ENCODE measurements at places on chromosomes 1 and 21.

DNA sequence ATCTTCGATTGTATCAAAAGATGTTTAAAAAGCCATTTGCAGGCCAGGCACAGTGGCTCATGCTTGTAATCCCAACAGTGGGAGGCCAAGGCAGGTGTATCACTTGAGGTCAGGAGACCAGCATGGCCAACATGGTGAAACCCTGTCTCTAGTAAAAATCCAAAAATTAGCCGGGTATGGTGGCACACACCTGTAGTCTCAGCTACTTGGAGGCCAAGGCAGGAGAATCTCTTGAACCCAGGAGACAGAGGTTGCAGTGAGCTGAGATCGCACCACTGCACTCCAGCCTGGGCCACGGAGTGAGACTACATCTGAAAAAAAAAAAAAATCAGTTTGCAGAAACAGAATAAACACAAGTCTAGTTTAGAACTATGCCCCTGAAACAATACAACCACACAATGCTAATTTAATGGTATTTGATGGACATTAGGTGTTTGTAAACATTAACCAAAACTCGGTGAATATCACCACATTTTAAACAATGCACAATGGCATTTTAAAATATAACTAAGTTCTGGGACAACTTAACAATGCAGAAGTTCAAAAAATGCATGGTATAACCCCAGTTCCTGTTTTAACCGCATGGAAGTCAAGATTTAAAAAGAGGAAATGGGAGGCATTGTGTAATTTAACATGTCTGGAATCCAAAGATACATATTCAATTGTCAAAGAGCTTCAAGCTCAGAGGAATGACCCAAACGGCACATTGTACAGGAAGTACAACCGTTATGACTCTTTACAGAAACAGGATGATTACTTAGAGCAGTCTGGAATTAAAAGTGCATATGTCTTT, 7.1 kb upstream of the PTTG1IP start:
- no peak overlapping the region for H3K4me3 ChIP-seq
- peaks cover 13% of the 10 kb centered on the region for H3K4me1 ChIP-seq
- peak overlapping the region; percentile 66 for H3K27ac ChIP-seq
- peaks cover 8% of the 10 kb centered on the region for H3K27me3 ChIP-seq

- no peaks in the 10 kb centered on the region for H3K4me1 ChIP-seq
- H3K27ac ChIP-seq: no peak overlapping the region
- DNase-seq: peak; percentile 25
Measured at GRCh38 chr21:43854773-43855633, 10.0 kb upstream of the AGPAT3 start.

DNA sequence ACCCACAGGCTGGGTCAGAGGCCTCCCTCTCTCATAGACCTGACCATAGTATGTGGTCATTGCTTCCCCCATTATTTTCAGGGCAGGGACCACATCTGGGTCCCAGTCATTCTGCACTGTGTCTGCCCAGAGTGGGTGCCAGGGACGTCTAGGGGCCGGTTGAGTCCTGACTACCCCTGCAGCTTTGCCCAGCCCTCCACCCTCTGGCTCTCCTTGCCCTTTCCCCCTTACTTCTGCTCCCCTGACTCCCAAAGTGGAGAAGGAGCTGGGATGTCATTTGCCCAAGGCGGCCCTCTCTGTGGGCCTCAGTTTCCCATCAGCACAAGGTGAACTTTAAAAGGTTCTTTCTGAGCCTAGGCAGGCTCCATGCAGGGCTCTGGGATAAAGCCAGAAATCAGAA, 4.3 kb upstream of the TTC22 start:
- no peaks in the 10 kb centered on the region for H3K36me3 ChIP-seq
- no peak overlapping the region for H3K27ac ChIP-seq
- H3K27me3 ChIP-seq: peaks cover 16% of the 10 kb centered on the region

DNA sequence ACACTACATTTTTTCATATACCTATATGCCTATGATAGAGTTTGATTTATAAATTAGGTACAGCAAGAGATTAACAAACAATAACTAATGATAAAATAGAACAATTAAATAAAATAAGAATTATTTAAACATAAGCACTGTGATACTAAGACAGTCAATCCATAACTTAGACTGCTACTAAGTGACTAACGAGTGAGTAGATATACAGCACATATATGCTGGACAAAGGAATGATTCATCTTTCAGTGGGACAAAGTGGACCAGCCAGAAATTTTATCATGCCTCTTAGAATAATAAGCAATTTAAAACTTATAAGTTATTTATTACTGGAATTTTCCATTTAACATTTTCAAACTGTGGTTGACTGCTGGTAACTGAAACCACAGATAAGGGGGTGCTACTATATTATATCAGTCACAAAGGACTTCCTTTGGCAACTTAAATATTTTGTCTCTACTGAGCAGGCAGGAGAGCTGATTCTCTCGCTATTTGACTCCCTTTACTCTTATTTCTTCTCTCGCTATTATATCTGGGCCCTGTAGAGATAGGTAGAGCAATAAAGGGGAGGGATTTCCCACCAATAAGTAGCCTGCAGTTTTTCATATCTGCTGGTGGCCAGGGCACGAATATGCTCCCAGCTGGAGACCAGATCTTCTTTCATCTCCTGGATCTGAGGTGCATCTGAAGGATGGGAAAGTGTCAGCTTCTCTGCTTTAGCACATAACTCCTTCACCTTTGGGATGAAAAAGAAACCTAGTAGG, 10.8 kb downstream of the SPTA1 start:
- H3K4me1 ChIP-seq: no peaks in the 10 kb centered on the region
- H3K36me3 ChIP-seq: no peaks in the 10 kb centered on the region
- H3K27ac ChIP-seq: no peak overlapping the region
- DNase-seq: peak; percentile 4

DNA sequence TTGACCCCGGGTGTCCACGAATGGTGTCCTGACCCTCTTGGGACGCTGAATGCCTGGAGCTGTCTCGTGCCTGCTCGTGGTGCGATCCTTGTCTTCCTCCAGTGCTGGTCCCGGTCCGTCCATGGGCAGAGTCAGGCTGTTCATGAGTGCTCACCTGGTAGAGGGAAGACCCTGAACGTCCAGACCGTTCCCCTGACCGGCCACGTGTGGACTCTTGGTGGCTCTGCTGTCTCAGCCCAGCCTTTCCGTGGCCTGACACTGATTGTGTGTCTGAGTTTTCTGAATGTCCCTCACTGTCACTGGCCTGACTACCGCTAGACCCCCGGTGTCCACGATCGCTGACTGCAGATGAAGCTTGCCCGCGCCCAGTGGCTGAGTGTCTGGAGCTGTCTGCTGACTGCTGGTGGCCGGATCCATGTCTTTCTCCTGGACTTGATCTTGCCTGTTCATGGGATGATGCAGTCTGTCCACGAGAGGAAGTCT, 11.7 kb downstream of the FLG start:
- DNase-seq: no peak
- H3K36me3 ChIP-seq: no peaks in the 10 kb centered on the region
- no peaks in the 10 kb centered on the region for H3K4me1 ChIP-seq
- no peak overlapping the region for H3K4me3 ChIP-seq
- H3K27me3 ChIP-seq: no peaks in the 10 kb centered on the region

GRCh38 chr21:42037943-42038342, 27.8 kb upstream of the ZBTB21 start:
- no peaks in the 10 kb centered on the region for H3K36me3 ChIP-seq
- peaks cover 6% of the 10 kb centered on the region for H3K4me1 ChIP-seq
- H3K27me3 ChIP-seq: no peaks in the 10 kb centered on the region
- no peak for DNase-seq
- H3K4me3 ChIP-seq: no peak overlapping the region

DNA sequence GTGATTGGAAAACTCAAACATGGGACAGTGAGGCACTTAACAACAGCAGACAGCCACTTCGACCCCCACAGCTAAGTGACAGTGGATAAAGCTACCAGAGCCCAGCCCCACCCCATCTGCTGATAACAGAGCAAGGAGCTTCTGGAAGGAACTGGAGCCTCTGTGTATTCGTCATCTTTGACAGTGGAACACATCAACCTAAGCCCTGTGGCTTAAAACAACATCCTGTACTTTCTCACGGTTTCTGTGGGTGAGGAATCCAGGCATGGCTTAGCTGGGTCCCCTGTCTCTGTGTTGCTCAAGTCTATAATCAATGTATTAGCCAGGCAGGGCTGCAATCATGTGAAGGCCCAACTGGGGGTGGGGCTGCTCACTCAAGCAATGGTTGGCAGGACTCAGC, 18.4 kb upstream of the SIPA1L2 start:
- no peak overlapping the region for H3K27ac ChIP-seq
- H3K4me1 ChIP-seq: no peaks in the 10 kb centered on the region
- no peak overlapping the region for H3K4me3 ChIP-seq
- H3K27me3 ChIP-seq: no peaks in the 10 kb centered on the region
- no peaks in the 10 kb centered on the region for H3K36me3 ChIP-seq
- no peak for DNase-seq

DNA sequence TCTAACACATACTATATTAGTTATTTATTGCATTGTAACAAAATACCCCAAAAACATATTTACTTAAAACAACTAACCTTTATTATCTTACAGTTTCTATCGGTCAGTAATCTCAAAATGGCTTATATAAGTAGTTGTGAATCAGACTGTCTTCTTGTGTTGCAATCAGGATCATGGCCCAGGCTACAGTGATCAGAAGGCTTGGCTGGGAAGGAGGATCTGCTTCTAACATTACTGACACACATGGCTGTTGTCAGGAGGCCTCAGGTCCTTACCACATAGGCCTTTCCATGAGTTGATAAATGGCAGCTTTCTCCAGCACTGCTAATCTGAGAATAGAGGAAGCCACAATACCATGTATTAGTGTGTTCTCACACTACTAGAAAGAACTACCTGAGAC, 33.7 kb downstream of the CFH start:
- no peaks in the 10 kb centered on the region for H3K27me3 ChIP-seq
- peaks cover 9% of the 10 kb centered on the region for H3K36me3 ChIP-seq
- no peak overlapping the region for H3K27ac ChIP-seq
- H3K4me3 ChIP-seq: no peak overlapping the region
- no peaks in the 10 kb centered on the region for H3K4me1 ChIP-seq

GRCh38 chr1:116997636-116998035, 3.9 kb upstream of the CD101 start:
- DNase-seq: peak; percentile 27
- H3K36me3 ChIP-seq: peaks cover 2% of the 10 kb centered on the region
- H3K4me1 ChIP-seq: peaks cover 5% of the 10 kb centered on the region
- H3K27ac ChIP-seq: peak overlapping the region; percentile 59
- no peaks in the 10 kb centered on the region for H3K27me3 ChIP-seq
- H3K4me3 ChIP-seq: no peak overlapping the region

- peak; percentile 94 for DNase-seq
- peak overlapping the region; percentile 97 for H3K27ac ChIP-seq
- H3K4me1 ChIP-seq: peaks cover 8% of the 10 kb centered on the region
- H3K36me3 ChIP-seq: no peaks in the 10 kb centered on the region
- no peak overlapping the region for H3K4me3 ChIP-seq
Measured at GRCh38 chr1:192538407-192539296, 36.9 kb upstream of the RGS1 start.

- no peaks in the 10 kb centered on the region for H3K4me1 ChIP-seq
- no peaks in the 10 kb centered on the region for H3K27me3 ChIP-seq
- DNase-seq: no peak
- H3K27ac ChIP-seq: no peak overlapping the region
- no peak overlapping the region for H3K4me3 ChIP-seq
- no peaks in the 10 kb centered on the region for H3K36me3 ChIP-seq
Measured at GRCh38 chr1:194537521-194537920, 1351.1 kb upstream of the B3GALT2 start.

GRCh38 chr1:6935361-6935883, 150.2 kb downstream of the CAMTA1 start:
- H3K4me3 ChIP-seq: no peak overlapping the region

DNA sequence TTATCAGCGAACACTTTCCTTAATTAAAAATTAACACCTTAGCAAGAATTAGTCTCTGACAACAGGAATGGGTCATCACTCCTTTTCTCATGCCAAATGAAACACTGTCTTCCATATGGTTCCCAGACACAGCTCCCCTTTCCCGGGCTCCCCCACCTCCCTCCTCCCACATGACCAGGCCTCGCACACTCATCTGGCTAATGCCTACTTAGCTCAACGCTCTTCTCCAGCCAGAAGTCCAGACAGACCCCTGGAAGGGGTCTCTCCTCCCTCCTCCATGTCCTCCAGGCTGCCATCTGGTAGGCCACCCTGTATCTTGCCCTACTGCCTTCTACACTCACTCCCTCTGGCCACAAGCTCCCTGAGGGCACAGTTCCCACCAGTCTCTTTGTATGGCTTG, 39.9 kb downstream of the KCNC4 start:
- H3K4me3 ChIP-seq: no peak overlapping the region
- H3K27me3 ChIP-seq: no peaks in the 10 kb centered on the region

- H3K4me3 ChIP-seq: no peak overlapping the region
- no peaks in the 10 kb centered on the region for H3K36me3 ChIP-seq
- no peaks in the 10 kb centered on the region for H3K27me3 ChIP-seq
- peak overlapping the region; percentile 75 for H3K27ac ChIP-seq
- peaks cover 37% of the 10 kb centered on the region for H3K4me1 ChIP-seq
Measured at GRCh38 chr1:55720261-55720660, 505.1 kb upstream of the USP24 start.

DNA sequence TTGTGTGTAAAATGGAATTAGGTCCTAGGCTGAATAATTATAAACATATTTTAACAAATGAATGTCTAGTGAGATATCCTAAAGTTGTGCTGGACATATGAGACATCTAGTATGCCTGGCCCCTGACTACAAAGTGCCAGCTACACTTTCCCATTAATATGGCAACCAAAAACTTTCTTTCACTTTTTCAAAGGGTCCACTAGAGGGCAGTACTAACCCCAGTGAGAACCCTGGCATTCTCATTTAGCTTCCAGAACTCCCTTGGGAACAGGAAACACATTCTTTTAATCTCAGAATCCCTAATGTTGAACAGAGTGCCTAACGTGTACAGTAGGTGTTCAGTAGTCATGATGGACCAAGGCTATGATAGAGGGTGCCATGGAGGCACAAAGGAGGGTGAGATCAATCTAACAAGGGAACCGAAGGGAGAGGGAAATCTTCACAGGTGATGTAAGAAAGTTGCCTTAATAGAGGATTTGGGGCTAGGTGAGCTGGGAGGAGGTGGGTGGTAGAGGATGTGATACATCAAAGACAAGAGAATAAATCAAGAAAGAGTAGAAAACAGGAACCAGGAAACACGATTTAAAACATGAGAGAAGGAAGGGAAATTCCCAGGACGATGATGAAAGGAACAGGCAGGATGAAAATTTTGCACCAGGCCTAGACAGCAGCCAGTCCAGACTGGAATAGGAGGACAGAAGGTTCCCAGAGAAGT, 41.6 kb downstream of the NSL1 start:
- no peak overlapping the region for H3K27ac ChIP-seq
- H3K36me3 ChIP-seq: no peaks in the 10 kb centered on the region
- no peak overlapping the region for H3K4me3 ChIP-seq
- H3K4me1 ChIP-seq: no peaks in the 10 kb centered on the region

- no peak overlapping the region for H3K27ac ChIP-seq
- peak; percentile 49 for DNase-seq
- no peaks in the 10 kb centered on the region for H3K36me3 ChIP-seq
- no peak overlapping the region for H3K4me3 ChIP-seq
- no peaks in the 10 kb centered on the region for H3K4me1 ChIP-seq
Measured at GRCh38 chr1:82704966-82705365, 904.2 kb downstream of the ADGRL2 start.

- no peaks in the 10 kb centered on the region for H3K4me1 ChIP-seq
- no peak for DNase-seq
- peaks cover 50% of the 10 kb centered on the region for H3K36me3 ChIP-seq
- no peak overlapping the region for H3K27ac ChIP-seq
- no peak overlapping the region for H3K4me3 ChIP-seq
Measured at GRCh38 chr21:44063151-44063912, 43.9 kb upstream of the PWP2 start.

GRCh38 chr21:41726970-41727783, 39.7 kb downstream of the RIPK4 start:
- peaks cover 18% of the 10 kb centered on the region for H3K4me1 ChIP-seq
- DNase-seq: peak; percentile 73
- no peak overlapping the region for H3K27ac ChIP-seq
- H3K27me3 ChIP-seq: peaks cover 35% of the 10 kb centered on the region

Measured in muscle of leg (tissue), 16 donors.